ENCODE measurements at places on chromosomes 5 and 9.
A peak's percentile ranks its signal among the peaks of the same experiment; 100 is the strongest.

DNA sequence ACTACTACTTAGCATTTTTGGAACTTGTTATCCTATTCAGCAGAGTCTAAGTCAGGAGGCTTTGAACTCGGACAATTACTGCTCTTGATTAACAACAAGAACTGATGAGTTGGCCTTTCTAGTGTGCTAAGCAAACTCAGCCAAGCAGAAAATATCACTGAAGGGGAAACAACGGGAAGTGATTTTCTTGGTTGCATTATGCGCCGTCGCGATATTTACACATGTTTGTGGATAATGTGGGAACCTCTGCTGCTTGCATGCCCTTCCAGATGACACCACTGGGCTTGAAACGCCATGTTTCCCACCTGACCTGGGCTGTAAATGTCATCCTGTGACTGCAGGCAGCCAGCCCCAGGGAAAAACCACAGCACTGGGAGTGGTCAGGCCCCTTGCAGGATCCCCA, 205.5 kb downstream of the PAX5 start:
- no peak for ATAC-seq

GRCh38 chr5:60263346-60263745, 369.8 kb upstream of the PDE4D start:
- no peak for ATAC-seq

DNA sequence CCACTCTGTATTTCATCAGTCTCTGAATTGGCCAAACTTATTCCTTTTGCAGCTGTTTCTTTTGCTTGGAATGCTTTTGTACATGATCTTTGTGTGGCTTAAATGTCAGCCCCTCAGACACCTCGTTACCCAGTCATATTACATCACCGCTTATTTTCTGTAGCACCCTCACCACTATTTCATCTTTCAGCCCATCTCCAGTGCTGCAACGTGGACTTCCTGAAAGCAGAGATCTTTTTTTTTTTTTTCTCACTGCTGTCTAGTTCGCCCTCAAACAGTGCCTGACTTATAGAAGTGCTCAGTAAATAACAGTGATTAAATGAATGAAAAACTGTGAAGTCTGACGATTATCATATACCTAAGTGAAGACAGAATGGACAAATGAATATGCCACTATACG, 835 bp downstream of the SRA1 start:
- peak; percentile 24 for ATAC-seq

- ATAC-seq: no peak
These were observed 39.2 kb downstream of the RCL1 start for GRCh38 chr9:4831944-4832343.

DNA sequence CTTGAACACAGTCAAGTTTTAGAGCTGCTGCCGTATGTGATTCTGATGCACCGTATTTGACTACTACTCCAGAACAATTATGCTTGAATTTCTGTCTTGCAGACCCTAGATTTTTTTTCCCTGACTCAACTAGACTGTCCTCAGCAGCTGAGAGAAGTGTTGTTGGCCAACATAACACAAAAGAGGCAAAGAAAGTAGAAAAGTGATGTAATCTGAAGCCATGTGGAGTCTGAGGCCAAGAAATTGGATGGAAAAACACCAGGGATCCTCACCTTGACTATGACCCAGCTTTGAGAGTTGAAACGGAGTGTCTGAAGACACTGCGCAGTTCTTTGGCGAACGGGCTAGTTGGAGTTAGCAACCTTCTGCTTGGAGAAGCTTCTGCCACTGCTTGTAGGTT, 36.3 kb upstream of the FGF1 start:
- ATAC-seq: no peak

DNA sequence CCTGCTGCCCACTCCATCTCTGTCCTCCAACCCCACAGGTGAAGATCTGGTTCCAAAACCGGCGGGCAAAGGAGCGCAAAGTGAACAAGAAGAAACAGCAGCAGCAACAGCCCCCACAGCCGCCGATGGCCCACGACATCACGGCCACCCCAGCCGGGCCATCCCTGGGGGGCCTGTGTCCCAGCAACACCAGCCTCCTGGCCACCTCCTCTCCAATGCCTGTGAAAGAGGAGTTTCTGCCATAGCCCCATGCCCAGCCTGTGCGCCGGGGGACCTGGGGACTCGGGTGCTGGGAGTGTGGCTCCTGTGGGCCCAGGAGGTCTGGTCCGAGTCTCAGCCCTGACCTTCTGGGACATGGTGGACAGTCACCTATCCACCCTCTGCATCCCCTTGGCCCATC, 6.4 kb upstream of the SLC6A7 start:
- no peak for ATAC-seq

GRCh38 chr9:124392254-124392870, 22.9 kb downstream of the PSMB7 start:
- peak; percentile 41 for ATAC-seq

DNA sequence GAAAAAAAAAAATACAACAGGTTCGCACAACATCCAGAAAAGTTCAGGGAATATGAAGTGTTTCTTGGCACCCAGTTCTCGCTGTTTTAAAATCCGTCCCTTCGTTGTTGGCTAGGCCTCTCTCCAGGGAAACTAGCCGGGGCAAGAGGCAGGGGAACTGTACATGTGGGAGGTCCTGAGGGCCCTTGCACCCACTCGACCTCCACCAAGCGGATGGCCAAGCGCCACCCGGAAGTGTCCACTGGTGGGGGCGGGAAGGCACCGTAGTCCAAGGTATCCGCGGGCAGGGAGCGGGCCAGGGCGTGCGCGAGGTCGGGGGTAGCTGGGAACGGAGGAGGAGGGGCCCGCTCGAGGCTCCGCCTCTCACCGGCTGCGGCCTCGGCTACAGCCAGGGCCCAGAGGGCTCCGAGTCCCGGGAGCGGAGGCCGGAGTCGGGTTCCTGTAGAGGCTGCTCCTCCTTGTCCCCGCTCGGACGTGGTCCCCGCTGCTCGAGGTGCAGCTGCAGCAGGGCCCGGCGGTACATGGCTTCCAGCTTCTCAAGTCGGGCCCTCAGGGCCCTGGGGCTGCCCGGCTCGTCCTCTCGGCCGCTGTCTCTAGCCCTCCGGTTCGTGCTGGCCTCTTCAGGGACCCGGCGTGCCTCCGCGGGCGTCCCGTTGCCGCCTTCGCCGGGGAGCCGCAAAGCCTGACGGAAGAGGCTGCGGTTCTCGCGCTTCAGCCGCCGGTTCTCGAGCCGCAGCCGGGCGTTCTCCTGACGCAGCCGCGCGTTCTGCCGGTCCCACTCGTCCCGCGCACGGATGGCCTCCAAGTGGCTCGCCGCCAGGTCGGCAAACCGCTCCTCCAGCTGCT, 720 bp downstream of the TUSC1 start:
- ATAC-seq: peak; percentile 93

DNA sequence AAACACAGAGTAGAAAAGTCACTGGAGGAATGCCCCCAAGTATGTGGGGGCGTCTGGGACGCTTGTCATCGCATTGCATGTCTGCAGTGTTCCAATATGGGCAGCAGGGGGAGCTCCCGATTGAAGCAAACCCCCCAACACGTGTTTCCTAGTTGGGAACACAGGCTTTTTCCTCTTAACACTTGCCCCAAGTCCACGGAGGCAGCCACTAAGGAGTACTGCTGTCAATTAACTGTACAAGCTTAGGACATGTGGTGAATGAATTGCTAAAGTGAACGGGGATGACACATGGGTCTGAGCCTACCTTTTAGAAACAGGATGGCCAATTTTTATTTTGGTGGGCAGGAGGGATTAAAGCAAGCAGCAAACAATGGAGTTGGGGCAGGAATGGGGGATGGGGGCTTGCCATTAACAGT, 2.2 kb downstream of the GABRB2 start:
- peak; percentile 68 for ATAC-seq

GRCh38 chr9:95620314-95620713, 103.5 kb upstream of the PTCH1 start:
- ATAC-seq: no peak

DNA sequence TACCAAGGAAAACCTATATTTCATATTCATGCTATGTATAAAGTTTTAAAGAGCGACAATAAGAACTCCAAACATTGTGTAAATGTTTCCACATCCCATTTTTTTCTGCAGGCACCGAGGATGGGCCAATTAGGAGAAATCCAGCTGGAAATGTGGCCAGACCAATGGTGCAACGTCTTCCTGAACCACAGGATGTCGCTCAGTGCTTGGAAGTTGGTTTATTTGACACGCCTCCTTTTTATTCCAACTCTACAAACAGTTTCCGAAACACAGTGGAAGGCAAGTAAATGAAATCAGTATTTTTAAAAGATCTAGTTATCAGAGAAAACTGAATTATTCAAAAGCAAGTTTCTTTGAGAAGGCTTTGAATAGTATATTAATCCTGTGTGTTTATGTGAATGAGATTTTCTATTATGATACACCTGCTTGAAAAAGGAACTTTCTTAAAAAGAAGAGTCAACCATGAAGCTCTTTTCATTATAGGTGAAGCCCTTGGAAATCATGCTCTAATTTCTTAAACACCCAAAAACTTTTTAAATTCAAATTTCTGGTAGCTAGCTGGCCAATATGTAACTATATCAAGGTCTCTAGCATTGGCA, 9.1 kb downstream of the TYRP1 start:
- peak; percentile 90 for ATAC-seq

- ATAC-seq: peak; percentile 30
These were observed 14.5 kb downstream of the SLC23A1 start for GRCh38 chr5:139368613-139369012.

- ATAC-seq: no peak
These were observed 23.3 kb upstream of the TRIM14 start for GRCh38 chr9:98142182-98142907.

DNA sequence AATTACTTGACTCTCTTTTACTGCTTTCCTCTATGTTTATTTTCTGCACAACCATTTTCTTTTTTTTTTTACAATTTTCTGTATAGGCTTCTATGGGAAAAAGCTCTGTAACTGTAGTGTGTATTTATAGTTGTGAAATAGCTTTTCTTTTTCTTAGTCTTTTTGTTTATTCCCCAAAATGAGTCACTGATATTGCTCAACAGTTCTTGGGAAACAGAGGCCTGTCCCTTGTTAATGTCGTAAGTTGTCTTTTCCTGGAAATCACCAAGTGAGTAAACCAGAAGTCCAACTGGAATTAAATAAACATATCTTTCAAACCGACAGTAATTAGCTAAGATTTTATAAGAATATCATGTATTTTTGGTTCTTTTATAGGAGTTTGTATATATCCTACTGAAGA, 325.1 kb upstream of the PRR16 start:
- no peak for ATAC-seq

DNA sequence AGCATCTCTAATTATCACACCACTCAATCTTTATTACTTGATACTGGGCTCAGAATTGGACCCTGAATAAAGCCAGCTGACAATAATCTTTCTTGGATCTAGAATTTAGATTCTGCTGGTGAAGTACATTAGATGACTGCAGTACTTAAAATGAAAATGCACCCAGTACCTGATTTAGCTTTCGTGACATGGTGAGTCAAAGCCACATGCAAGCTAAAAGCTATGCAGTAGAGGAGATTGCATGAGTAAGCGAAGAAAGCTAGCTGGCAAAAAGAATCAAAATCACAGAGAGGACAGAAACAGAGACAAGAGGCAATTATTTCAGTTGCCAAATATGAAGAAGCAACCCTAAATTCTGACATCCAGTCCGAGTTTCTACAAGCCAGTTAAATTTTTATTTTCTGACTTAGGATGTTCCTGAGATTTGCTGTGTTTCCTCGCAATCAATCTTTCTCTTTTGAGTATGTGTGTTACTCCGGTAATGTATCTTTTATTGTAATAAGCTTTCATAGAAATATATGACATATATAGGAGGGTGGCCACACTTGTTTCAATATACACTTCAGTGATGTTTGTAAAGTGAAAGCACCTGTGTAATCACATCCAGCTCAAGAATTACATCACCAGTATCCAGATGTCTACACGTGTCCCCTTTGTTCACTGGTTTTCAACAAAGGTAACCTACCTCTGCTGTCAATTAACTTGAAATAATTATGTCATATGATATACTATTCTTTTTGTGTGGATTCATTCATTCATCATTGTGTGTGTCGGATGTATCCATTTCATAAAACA, 101.7 kb downstream of the CDH18 start:
- ATAC-seq: peak; percentile 92

GRCh38 chr5:98128271-98128670, 645.2 kb upstream of the RGMB start:
- ATAC-seq: no peak

- ATAC-seq: no peak
These were observed 16.5 kb downstream of the GAPT start for GRCh38 chr5:58507715-58508114.

- ATAC-seq: no peak
These were observed 343.7 kb downstream of the EBF1 start for GRCh38 chr5:158755986-158756385.

DNA sequence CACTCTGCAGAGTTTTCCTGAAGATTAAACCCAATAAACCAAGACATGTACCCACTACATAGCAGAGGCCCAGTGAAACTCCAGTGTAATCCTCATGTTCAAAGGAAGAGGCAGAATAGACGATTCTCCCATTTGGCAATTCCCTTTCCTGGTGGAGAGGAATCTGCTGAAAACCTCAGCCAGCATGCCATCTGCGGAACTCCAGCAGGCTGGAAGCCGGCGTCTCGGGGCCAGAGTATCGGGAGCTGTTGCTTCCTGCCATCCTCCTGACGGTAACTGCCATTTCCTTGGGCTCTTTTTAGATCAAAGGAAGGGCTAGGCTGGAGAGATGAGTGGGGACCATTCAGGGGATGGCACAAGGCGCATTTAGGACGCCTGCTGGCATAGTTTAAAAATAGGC, 20.5 kb downstream of the NEURL1B start:
- ATAC-seq: no peak

DNA sequence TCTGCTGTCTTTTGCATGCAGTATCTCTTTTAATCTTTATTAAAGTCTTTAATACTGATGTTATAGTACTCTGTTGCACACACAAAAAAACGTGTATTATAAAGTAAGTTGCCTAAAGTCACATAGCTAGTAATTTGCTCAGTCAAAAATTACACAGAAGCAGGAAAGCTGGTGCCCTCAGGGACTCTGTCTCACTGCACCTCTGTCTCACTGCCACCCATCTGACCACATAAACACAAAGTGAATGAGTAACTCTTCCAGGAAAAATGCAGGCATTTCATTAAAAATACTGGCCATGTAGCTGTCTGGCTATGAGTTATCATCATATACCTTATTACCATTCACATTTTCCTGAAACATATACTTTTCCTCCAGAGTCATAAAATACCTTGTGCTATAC, 591.7 kb downstream of the CSNK1G3 start:
- no peak for ATAC-seq

- no peak for ATAC-seq
These were observed 38.5 kb upstream of the NR4A3 start for GRCh38 chr9:99782962-99783718.

DNA sequence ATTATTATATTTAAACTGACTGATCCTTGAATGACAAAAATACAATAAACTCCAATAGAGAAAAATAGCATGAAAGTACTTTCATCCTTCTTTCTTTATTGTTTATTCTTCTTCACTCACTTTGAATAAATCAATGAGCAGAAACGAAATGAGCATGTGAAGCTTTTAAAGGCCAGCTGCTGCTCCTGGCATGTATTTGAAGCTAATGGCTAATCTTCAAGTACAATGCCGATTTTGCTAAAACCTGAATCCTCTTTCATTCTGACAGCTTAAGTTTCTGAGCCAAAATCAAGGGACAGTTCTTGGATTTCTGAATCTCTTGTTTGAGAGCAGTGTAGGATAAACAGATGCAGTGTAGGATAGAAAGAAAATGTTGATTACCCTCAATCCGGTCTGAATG, 237.3 kb downstream of the CDH10 start:
- no peak for ATAC-seq

- no peak for ATAC-seq
These were observed 686.7 kb downstream of the DTWD2 start for GRCh38 chr5:118301696-118302095.
